Left ventricle myocardium inferior (tissue), 1 donor: ENCODE measurements at places on chromosomes 5 and 9. TPM values are rescaled to one million over a fixed set of nuclear protein-coding genes. Genes with fewer than 3 reads are reported as not detected.

DNA sequence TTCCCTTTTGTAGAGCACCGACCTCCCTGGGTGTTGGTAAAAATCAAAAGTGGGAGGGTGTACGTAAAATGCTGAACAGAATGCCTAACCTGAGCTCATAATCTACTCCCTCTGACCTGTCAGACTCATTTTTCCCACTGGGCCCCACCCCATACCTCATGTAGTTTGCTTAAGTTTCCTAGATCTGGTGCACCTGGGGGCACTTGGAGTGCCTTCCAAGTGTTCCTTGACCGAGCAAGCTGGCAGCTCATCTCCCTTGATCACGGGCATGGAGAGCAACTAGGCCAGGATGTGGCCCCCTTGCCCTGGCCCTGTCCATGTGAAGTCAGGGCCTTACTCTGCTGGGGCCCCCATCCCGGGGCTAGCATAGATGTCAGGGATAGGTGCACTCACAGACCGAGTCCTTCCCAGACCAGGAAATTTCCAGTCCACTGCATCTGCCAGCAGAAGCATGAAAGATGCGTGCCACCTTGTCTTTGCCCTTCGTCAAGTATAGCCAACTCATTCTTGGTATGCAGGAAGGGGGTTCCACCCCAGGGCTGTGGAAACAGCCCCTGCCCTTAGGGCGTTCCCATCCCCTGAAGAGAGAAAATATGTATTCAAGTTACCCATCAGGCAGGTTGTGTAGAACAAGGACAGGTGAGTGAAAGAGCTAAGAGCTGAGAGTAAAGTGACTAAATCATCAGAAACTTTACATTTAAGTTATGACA is 41.9 kb downstream of the SLC22A5 start:
- no peak for DNase-seq

GRCh38 chr5:5063533-5063953 is 76.6 kb upstream of the ADAMTS16 start:
- DNase-seq, result no peak

DNA sequence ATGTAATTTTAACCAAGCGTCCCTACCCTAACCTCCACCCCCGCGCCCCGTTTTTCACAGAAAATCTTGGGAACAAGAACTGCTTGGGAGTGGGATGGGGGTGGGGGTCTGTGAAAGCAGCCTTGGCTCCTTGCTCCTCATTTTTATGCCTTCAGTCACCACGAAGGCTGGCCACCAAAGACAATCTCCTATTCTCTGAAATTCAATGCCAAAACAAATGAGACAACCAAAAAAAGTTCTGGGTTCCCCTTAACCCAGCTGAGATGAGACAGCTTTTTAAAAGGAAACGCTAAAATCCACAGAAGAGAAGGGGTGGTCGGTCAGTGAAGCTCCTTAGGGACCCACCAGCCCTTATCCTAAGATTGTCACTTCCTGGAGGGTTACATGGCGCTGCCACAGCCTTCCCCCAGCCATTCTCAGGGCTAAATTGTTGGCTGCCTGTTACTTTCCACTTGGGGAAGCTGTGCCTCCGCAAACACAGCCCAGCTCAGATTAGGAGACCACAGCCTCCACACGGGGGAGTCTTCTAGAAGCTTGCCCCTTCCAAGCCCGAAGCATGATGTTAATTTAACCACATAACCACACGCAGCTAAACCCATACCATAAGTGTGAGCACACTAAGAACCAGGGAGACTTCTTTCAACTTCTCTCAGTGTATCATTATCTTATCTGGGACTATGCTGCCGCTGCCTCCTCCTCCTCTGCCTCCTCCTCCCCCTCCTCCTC is 136.3 kb downstream of the FOXD1 start:
- DNase-seq, result no peak

GRCh38 chr9:121088576-121088975 is 13.8 kb downstream of the CNTRL start:
- DNase-seq, result no peak

DNA sequence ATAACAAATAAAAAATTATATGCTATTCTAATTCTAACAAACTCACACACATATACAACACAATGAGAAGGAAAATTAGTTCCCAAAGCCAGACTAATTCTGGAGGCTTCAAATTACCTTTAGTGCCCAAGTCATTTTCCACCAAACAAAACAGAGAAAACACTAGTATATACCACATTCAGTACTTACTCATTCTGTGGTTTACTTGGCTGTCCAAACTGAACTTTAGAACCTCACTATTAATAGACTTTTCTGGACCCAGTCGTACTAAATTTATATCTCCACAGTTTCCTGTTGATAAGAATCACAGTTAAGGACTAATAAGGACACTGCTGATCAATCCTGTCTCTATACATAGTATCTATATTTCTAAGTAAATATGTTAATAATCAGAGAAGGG is 66.4 kb downstream of the SETX start:
- DNase-seq, result no peak

DNA sequence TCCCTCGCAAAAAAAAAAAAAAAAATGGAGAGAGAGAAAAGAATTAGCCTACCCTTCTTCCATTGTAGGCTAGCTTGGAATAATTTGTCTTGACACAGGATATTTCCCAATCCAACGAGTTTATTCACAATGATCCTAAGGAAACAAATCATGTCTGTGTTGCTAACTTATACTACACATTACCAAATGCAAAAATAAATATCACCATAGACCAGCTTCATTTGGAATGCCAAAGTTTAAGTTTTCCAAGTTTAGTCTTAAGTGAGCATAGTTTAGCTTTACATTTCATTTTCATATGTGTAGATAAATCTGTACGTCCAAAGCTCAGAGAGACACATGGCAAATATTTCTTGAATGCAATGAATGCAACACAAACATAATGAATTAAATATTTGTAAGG is 1106.2 kb upstream of the DMAC1 start:
- no peak for DNase-seq

The GAS1 gene
- 11.0 TPM for total RNA-seq

The HCN1 gene
- total RNA-seq, result 0.14 TPM

The PDLIM4 gene
- 4.8 TPM for total RNA-seq

The ENG gene
- 139 TPM for total RNA-seq

The SLCO4C1 gene
- 0.22 TPM for total RNA-seq

The FBP1 gene
- 0.74 TPM for total RNA-seq

The OSMR gene
- 11.7 TPM for total RNA-seq
